ENCODE measurements at places on chromosomes 1 and 21.

GRCh38 chr1:17699581-17699980, 55.6 kb upstream of the ACTL8 start:
- DNase-seq = no peak

- no peak for DNase-seq
These were observed 291.4 kb downstream of the TGFB2 start for GRCh38 chr1:218636548-218636947.

DNA sequence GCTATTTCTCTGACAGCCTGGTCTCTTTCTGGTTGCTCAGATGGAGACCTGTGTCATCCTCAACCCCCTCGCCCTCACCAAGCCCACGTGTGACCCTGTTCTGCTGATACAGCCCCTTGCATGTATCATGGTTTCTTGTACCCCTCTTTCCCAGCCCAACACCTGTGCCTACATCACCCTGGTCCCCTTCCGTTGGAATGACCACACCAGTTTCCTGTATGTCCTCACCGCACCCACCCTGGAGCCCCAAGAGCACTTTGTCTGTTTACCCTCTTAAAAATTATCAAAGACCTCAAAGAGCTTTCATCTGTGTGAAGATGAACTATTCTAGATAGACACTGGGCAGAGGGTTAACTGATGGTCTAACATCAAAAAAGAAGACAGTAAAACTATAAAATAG, 179.5 kb downstream of the GALNT2 start:
- DNase-seq = no peak

DNA sequence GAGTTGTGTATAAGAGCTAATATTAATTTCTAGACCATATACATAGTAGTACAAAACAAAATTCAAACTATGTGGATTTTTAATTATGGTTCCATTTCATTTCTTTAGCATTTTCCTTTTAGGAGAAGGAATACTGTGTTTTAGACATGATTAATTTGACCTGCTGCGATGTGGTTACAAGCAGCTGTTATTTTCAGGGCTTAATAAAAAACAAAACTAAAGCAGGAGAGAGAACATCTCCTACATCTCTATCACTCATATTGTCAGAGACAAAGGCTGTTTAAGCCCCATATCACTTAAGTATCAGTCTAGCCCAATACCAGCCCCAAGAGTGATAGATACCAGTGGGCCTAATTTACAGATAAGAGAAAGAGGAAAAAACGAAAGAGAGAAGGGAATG, 47.6 kb downstream of the ILDR2 start:
- no peak for DNase-seq

DNA sequence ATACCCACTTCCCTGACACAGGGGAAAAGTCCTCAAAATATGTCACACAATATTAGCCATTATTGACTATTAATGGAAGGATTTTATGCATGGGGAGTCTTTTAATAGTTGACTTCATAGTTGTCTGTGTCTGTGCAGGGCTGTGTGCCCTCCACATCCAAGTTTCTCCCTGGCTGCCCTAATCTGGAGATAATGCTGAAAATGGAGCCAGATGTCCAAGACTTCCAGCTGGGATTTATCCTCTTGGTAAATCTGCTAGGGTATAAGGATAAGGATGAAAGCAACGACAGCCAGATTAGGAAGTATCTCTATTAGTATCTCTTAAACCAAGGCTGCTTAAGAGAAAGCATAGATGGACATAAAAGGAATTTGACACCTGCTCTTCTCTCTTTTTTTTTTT, 42.1 kb downstream of the CDK18 start:
- DNase-seq = no peak

DNA sequence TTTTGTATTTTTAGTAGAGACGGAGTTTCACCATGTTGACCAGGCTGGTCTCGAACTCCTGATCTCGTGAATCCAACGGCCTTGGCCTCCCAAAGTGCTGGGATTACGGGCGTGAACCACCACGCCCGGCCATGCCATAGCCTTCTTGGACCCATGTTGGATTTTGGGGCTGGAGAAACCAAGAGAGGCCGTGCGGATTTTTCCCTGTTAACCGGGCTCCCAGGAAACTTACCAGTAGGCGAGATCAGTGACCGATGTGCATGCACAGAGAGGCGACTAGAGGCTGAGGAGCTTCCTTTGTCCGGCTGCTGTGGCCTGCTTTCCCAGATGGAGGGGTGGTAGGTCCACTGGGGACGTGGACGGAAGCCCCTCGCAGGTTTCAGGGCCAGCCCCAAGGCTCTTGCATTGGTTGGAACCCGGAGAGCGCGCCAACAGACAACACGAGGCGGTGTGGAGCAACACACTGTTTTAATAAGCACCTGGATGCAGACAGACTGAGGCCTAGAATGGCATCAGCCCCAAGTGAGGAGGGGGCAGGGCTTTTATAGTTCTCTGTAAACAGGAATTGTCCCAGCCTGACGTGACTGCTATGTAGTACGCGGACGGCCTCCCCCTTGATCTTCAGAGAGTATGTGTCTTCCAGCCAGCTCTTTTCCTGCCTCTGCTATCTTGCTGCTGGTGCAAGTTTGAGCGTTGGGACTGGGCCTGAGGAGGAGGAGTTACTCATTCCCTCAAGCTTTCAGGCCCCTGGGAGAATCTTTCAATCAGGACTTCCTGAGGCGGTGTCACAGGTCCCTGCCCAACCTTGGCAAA, at the start of gene ERVH48-1:
ERVH48-1 (minus strand) TSS at position 517 of the 813 bp plus-strand sequence. CDS start 6,624 bp downstream, outside the sequence.
- DNase-seq = no peak

DNA sequence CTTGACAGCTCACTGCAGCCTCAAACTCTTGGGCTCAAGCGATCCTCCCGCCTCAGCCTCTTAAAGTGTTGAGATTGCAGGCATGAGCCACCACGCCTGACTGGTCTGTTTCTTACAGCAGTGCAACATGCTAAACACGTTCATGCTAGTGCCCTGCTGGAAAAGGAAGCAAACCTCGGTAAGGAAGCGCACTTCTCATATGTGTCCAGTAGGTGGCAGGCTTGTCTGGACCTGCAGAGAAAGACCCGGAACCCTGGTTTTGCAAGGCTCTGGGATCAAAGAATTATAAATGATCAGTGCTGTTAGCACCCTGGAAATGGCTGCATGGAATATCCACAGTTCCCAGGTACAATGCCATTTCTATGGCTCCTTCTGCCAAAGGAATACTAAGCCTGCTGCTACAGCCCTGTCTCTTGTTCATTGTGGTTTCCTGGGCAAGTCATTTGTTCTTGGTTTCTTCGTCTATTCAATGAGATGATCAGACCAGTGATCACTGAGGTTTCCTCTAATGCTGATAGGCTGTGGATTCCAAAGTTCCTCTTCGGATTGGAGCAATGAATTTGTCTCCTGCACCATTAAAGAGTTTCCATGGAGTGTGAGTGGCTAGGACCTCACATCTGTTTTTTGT, 15.9 kb downstream of the RNU5D-1 start:
- peak; percentile 29 for DNase-seq

GRCh38 chr21:22885079-22885478, 1886.9 kb downstream of the NCAM2 start:
- no peak for DNase-seq

GRCh38 chr1:25516686-25517085, 26.7 kb upstream of the LDLRAP1 start:
- no peak for DNase-seq

DNA sequence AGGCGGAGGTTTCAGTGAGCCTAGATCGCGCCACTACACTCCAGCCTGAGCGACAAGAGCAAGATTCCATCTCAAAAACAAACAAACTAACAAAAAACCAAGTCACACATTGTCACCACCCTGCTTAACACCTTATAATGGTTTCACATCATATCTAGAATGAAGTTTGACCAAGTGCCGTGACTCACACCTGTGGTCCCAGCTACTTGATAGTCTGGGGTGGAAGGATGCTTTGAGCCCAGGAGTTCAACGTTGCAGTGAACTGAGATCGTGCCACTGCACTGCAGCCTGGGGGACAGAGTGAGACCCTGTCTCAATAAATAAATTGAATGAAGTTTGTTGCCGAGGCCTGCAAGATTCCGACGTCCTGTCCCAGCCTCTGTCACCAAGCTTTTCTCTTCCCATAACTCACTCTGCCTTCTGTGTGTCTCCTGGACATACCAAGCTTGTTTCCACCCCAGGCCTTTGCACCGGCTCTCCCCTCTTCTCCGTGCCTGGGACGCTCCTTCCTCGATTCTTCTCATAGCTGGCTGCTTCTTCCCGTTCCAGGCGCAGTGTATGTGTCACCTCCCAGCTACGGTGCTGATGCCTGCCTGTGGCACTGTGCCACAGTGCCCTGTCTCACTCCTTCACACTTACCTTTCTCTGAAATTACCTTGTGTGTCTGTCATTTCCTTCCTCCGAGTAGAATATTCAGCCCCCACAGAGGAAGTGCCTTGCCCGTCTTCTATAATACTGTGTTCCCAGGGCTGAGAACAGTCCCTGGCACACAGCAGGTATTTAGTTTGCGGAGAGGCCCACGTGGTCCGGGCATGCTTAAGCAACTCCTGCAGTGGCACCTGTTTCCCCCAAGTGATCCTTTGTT, 3.8 kb upstream of the SELENON start:
- no peak for DNase-seq

GRCh38 chr1:245591346-245592188, 436.8 kb downstream of the KIF26B start:
- no peak for DNase-seq

GRCh38 chr21:45410865-45411809, 6.2 kb downstream of the COL18A1 start:
- no peak for DNase-seq

DNA sequence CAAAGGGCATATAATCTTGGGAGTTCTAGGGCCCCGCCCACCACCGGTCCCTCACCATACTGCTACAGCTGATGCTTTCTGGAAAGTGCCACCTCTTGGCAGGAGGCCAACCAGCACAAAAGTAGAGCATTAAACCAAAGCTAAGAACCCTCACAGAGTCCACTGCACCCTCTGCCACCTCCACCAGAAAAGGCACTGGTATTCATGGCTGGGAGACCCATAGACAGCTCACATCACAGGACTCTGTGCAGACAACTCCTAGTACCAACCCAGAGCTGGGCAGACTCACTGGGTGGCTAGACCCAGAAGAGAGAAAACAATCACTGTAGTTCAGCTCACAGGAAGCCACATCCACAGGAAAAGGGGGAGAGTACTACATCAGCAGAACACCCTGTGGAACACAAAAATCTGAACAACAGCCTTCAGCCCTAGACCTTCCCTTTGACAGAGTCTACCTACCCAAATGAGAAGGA, 10.8 kb downstream of the THEM4 start:
- no peak for DNase-seq

DNA sequence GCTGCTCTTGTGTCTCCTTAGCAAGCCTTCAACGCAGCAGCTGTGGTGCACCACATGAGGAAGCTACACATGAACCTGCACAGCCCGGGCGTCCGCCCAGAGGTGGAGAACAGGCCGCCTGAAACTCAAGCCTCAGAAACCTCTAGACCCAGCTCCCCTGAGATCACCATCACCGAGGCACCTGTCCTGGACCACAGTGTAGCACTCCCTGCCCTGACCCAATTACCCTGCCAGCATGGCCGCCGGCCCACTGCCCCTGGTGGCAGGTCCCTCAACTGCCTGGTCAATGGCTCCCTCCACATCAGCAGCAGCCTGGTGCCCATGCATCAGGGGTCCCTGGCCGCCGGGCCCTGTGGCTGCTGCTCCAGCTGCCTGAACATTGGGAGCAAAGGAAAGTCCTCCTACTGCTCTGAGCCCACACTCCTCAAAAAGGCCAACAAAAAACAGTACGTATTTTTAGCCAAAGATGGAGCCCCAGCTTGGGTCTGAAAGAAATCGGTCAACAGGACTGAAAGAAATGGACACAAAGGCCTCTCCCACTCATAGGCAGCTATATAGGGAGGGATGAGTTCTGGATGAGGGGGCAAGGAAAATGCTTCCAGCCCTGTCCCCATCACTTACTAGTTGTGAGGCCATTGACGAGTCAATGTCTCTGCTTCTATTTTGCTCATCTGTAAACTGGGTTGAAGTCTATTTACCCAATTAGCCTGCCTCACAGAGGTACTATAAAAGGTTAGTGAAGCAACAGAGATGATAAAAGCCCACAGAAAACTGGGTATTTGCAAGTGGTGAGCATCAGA, 28.5 kb downstream of the CAMK1G start:
- DNase-seq = no peak

All from cerebellar nuclear complex (tissue), 1 donor.